ENCODE measurements at places on chromosomes 16 and 17. TPM values are rescaled to one million over a fixed set of nuclear protein-coding genes. Genes with fewer than 3 reads are reported as not detected.
A peak's percentile ranks its signal among the peaks of the same experiment; 100 is the strongest.

NPIPA8 gene
- not detected for total RNA-seq

TMC8 gene
- total RNA-seq: 9.6 TPM

RAB26 gene
- not detected for total RNA-seq

ABI3 gene
- total RNA-seq: 35.1 TPM

ACSM5 gene
- not detected for total RNA-seq

GRCh38 chr17:73188011-73188410 is 4.8 kb upstream of the COG1 start:
- H3K4me1 ChIP-seq: no peaks in the 10 kb centered on the region
- DNase-seq: no peak
- H3K36me3 ChIP-seq: no peaks in the 10 kb centered on the region
- no peak overlapping the region for H3K27ac ChIP-seq
- H3K27me3 ChIP-seq: no peaks in the 10 kb centered on the region

- no peaks in the 10 kb centered on the region for H3K36me3 ChIP-seq
- no peak for DNase-seq
- peak overlapping the region; percentile 23 for H3K4me3 ChIP-seq
- peak overlapping the region; percentile 61 for H3K27ac ChIP-seq
Measured at GRCh38 chr16:50202926-50203624, 50.0 kb downstream of the TENT4B start.

GRCh38 chr16:726438-727290 is at the start of the genes CCDC78 and HAGHL:
TSS of gene CCDC78 (minus strand) at chr16:726443. CDS start at chr16:726367, 76 bp downstream.
TSS of gene HAGHL (plus strand) at chr16:727106. CDS start at chr16:727510, 404 bp downstream.
- H3K27ac ChIP-seq: no peak within 1 kb of the TSS
- no peak for DNase-seq
- H3K4me1 ChIP-seq: peaks cover 26% of the 10 kb centered on the region
- peak within 1 kb of the TSS; percentile 52 for H3K4me3 ChIP-seq
- peaks cover 12% of the 10 kb centered on the region for H3K36me3 ChIP-seq
- H3K27me3 ChIP-seq: peaks cover 13% of the 10 kb centered on the region

- DNase-seq: no peak
- no peak overlapping the region for H3K4me3 ChIP-seq
- H3K36me3 ChIP-seq: no peaks in the 10 kb centered on the region
- H3K27ac ChIP-seq: no peak overlapping the region
Measured at GRCh38 chr16:28606291-28607115, 3.3 kb downstream of the SULT1A1 start.

- H3K27me3 ChIP-seq: no peaks in the 10 kb centered on the region
- no peak overlapping the region for H3K4me3 ChIP-seq
- H3K27ac ChIP-seq: peak overlapping the region; percentile 88
Measured at GRCh38 chr16:82700541-82701235, 73.9 kb downstream of the CDH13 start.

DNA sequence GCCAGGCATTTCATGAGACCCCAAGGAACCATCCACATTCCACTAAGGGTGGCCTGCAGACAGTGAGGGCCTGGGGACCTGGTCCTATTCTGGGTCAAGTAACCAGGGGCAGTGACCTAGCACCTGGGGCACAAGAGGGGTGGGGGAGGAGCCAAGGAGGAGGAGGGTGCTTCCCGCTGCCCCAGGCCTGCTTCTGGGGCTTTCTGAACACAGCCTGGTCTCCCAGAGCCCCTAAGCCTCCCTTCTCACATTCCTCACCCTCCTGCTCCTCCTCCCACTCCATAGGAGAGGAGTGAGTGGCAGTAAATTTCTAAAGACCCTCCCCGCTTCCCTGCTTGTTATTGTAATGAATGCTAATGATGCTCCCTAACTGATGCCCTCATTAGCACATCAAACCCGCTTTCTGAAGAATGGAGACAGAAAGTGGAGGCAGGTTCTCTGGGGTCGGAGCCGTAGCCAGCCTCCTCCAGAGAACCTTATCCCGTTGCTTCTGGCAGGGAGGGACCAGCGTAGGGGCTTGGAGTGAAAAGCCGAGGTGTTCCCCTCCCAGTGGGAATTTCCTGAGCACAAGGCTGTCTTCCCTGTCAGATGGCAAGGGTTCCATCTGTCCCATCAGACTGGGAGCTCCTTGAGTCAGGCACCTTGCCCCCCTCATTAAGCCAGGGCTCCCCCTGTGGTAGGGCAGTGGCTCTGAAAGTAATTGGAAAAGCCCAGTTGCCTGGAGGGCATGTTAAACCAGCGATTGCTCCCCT is 3.7 kb upstream of the SRCIN1 start:
- DNase-seq: no peak
- no peaks in the 10 kb centered on the region for H3K36me3 ChIP-seq
- no peaks in the 10 kb centered on the region for H3K4me1 ChIP-seq
- H3K4me3 ChIP-seq: no peak overlapping the region

- H3K4me3 ChIP-seq: no peak overlapping the region
- no peak for DNase-seq
- H3K27ac ChIP-seq: no peak overlapping the region
- no peaks in the 10 kb centered on the region for H3K4me1 ChIP-seq
- no peaks in the 10 kb centered on the region for H3K36me3 ChIP-seq
- H3K27me3 ChIP-seq: no peaks in the 10 kb centered on the region
Measured at GRCh38 chr16:31335431-31335830, 19.5 kb upstream of the ITGAX start.

GRCh38 chr16:31472709-31473203 is 804 bp downstream of the TGFB1I1 start:
- H3K27me3 ChIP-seq: no peaks in the 10 kb centered on the region
- peak overlapping the region; percentile 100 for H3K27ac ChIP-seq
- no peaks in the 10 kb centered on the region for H3K4me1 ChIP-seq
- DNase-seq: peak; percentile 97
- peak overlapping the region; percentile 91 for H3K4me3 ChIP-seq
